H9 (cell line): ENCODE measurements at places on chromosomes 3 and 15. TPM values are rescaled to one million over a fixed set of nuclear protein-coding genes. Genes with fewer than 3 reads are reported as not detected.

The SH2D7 gene
- not detected in 2 replicates for total RNA-seq

The RETNLB gene
- not detected in 2 replicates for total RNA-seq

The CELF6 gene
- total RNA-seq: 0.13 and 0.18 TPM in 2 replicates

The SPATA12 gene
- 0.11 and 0.22 TPM in 2 replicates for total RNA-seq

The POTEB2 gene
- not detected in 2 replicates for total RNA-seq

The TMIE gene
- total RNA-seq: 0.63 and 0.66 TPM in 2 replicates

The UBE2E2 gene
- total RNA-seq: 38.6 TPM in 2 replicates

The WHAMM gene
- total RNA-seq: 3.0 and 3.7 TPM in 2 replicates

The DNAH1 gene
- total RNA-seq: 2.0 and 2.3 TPM in 2 replicates

The AGBL1 gene
- not detected in 2 replicates for total RNA-seq

The PLA2G4D gene
- 0.33 TPM in 1 of 2 replicates, not detected in the other for total RNA-seq

The C3orf70 gene
- total RNA-seq: 0.52 and 0.66 TPM in 2 replicates

The CCR3 gene
- not detected in 2 replicates for total RNA-seq
